Activated B cell treated with CpG ODN at 0.5 μM for 24 hours (primary cell): ENCODE measurements at places on chromosomes 1 and 21. TPM values are rescaled to one million over a fixed set of nuclear protein-coding genes. Genes with fewer than 3 reads are reported as not detected.

Gene MTARC1
- total RNA-seq = 0.37 and 2.2 TPM in 2 replicates

Gene LDLRAD1
- not detected in 2 replicates for total RNA-seq

DNA sequence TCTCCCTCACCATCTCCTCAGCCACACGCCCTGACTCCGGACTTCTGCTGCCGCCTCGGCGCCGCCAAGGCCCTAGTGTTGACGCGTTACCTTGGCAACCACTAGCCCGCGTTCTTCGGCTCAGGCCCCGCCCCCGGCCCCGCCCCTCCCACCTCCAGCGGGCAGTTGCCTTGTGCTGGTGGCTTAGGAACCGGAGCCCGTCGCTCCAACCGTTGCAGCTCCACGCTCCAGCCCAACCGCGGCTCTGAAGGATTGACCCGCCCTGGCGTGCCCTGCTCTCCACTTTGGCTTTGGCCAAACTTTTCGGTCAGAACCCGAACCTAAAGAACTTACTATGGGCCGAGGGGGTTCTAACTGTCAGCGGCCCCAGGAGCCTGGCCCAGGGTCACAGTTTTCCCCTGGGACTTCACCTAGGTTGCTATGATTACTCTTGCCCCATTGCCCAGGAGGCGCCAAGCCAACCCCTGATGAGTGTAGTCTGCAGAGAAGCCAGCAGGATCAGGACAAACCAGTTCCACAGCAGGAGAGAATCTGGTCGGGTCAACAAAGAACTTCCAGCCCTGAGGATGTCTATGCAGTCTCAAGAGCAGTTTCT, at the start of gene CFAP45:
CFAP45 (minus strand) TSS at position 80 of the 595 bp plus-strand sequence; CDS start at position 13, 67 bp downstream.
- no peak for DNase-seq

DNA sequence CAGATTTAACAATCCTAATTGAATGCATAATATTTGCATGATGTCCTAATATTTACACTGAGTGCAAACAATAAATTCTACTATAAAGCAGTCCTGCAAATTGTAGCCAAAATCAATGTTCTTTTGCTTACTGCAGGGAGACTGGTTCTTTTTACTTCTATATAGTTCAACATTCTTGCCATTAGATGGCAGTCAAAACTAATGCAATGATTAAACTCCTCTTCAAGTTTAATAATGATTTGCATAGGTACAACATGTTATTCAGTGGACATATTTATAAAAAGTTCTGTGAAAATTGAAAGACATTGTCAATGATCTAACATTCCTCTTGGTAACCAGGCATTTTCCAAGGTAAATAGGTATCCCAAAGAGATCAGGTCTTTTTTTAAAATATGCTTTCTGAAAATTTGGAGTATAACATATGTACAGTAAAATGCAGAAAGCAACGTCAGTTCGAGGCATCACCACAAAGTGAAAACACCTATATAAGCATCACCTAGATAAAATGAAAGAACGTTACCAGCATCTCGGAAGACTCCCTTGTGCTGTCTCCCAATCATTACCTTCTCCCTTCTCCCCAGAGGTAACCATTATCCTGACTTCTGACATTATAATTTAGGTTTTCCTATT, 9.8 kb upstream of the FNBP1L start:
- no peak for DNase-seq

- no peak for DNase-seq
Observed at GRCh38 chr21:25790122-25790877, 55.5 kb downstream of the GABPA start.

DNA sequence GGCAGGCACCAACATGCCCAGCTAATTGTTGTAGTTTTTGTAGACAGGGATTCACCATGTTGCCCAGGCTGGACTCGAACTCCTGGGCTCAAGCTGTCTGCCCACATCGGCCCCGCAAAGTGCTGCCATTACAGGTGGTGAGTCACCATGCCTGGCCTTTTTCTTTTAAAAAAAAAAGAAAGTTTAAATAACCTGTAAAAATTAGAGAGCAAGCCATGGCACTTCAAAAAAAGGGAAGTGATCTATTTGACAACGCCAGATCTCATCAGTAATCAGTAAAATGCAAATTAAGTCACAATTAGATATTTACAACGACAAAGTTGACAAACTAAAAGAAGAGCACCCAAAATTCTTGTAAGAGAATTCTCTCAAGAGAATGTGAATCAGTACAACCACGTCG, 2.9 kb upstream of the RBBP5 start:
- no peak for DNase-seq

DNA sequence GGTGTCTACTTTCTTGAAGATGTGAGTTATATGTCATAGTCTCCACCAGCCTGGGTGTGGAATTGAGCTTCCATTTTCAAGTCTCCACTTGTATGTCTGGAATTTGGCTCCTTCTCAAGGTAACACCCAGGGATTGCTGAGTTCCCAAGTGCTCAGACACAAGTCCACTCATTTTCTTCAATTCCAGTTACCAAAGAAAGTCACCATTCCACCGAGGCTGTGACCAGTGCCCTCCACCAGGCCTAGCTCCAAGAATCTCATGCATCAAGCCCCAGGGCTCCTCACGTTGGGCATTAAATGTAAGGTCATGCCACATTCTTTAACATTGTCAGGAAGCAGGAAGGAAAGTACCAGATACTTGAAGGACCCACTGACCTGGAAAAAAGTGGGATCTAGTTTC, 2.4 kb upstream of the RAB4A start:
- no peak for DNase-seq

GRCh38 chr1:194184974-194185373, 998.6 kb upstream of the B3GALT2 start:
- no peak for DNase-seq

DNA sequence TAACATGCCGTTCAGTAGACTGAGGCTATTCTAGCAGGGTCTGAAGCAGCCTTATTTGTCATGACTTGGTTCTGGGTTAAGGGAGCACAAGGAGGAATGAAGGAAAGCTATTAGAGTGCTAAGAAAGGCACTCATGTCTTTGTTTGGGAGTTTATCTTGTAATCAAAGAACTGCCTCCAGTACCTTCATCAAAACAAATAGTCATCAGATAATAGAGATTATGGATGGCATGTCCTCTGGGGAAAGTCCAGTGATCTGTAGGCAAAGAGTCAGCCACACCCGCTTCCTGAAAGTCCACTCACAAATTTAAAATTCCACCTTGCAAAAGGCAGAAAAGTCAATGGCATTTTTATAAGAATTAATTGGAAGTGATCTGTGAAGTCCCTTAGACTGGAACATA, 56.8 kb downstream of the ESRRG start:
- no peak for DNase-seq

DNA sequence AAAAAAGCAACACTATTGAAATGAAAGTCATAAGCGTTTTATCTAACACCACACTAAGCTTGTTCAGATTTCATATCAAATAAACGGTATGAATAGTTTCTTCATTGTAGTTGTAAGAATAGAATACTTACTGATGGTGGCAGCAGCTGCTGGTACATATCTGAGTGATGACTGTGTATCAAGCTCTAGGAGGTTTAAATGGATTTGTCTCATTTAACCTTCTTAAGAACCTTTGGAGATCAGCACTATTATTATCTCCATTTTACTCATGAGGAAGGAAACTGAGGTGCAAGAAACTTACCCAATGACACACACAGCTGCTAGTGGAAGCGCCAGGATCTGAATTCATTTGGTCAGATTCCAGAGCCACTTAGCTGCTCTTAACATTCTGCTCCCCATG, 104.0 kb downstream of the EIF4G3 start:
- DNase-seq = no peak
